Naive B cell (primary cell): ENCODE measurements at places on chromosomes 7 and 10.

DNA sequence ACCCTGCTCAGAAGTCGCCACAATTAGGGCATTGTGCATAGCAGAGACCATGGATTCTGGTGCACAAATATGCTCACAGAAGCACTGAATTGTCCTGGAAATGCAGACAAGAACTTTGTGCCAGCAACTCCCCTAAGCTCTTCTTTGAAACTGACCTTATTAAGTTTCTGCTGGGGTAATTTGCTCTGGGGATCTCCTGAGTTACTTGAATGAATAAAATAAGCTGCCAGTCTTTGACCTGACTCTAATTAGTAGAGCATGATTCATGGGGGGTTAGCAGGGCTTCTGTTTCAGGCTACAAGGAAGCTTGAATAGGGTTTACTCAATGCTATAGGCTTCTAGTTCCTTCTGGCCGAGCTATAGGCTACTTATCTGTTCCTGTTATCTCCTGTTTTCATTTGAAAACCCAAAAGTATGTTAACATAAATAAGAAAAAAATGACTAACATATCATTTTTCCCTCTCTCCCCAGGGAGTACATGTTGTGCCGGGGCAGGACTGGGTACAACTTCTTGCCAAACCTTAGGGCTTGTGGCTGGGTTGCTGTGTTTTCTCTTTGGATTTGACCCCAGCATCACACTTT is 169.0 kb upstream of the TMEM229A start:
- DNase-seq: no peak

- DNase-seq: no peak
Observed at GRCh38 chr10:122361046-122361445, 13.5 kb upstream of the PLEKHA1 start.

DNA sequence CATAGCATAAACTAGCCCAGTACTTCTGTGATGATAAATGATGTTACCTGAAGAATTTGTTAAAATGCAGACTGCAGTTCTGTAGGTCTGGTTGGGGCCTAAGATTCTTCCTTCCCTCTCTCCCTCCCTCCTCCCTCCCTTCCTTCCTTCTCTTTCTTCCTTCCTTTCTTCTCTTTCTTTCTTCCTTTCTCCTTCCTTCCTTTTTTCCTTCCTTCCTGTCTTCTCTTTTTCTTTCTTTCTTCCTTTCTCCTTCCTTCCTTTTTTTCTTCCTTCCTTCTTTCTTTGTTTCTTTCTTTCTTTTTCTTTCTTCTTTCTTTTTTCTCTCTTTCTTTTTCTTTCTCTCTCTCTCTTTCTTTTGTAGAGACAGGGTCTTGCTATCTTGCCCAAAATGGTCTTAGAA is 3.7 kb upstream of the SLC25A28 start:
- DNase-seq: no peak

DNA sequence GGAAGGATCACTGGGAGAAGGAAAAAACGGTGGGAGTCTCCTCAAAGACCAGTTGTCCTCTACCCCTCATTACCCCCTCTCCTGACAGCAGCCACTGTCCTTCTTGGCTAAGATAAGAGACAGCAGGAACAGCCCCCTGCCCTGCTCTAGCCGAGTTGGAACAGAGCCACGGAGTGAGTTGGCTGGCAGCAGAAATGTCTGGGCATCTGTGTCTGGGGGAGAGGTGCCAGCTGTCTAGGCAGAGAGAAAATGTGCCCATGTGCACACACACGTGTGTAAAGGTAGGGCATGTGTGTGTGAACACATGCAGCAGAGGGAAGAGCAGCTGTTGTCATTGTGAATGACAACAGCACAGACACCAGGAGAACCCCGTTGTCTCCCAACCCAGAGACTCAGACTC is 9.4 kb upstream of the HILPDA start:
- no peak for DNase-seq

- DNase-seq: no peak
Observed at GRCh38 chr10:69025370-69025896, 36.8 kb downstream of the KIFBP start.

- no peak for DNase-seq
Observed at GRCh38 chr10:122838880-122839279, 6.8 kb downstream of the CUZD1 start.

DNA sequence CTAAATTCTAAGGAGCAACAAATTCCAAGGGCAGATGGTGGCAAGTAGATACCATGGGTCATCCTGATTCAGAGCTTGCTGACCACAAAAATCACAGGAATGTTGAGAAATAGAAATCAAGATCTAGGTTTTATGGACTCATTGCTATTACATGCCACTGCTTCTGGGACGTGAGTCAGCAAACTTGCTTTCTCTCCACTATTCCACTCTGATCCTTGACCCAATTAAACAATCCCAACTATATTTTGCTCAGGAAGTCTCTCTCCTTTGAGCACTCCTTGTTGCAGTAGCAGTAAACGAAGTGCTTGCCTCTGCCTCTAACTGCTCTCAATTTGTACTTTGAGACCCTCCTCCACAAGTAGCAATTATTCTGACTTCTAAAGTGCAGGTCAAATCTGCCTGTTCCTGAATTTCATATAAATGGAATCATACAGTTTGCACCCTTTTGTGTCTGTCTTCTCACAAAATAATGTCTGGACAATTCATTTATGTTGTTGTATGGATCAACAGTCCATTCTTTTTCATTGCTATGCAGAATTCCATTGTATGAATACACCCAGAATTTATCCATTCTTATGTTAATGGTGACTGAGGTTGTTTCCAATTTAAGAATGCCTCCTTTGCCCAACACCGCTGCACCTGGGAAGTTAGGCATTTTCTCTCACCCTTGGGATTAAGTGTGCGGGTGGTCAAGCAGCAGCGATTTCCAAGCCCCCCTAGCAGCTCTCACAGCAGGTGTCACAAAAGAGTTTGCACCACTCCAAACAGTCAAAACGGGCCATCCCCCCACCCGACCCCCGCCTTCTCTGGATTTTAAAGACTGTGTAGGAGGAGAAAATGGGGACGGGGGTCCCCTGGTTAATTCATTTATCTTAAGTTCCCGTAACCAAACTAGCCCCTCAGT is 35.9 kb downstream of the ACSM6 start:
- no peak for DNase-seq

GRCh38 chr10:127027786-127028185 is 122.6 kb downstream of the DOCK1 start:
- DNase-seq: no peak

- no peak for DNase-seq
Observed at GRCh38 chr10:34824870-34825269, 9.8 kb upstream of the PARD3 start.

DNA sequence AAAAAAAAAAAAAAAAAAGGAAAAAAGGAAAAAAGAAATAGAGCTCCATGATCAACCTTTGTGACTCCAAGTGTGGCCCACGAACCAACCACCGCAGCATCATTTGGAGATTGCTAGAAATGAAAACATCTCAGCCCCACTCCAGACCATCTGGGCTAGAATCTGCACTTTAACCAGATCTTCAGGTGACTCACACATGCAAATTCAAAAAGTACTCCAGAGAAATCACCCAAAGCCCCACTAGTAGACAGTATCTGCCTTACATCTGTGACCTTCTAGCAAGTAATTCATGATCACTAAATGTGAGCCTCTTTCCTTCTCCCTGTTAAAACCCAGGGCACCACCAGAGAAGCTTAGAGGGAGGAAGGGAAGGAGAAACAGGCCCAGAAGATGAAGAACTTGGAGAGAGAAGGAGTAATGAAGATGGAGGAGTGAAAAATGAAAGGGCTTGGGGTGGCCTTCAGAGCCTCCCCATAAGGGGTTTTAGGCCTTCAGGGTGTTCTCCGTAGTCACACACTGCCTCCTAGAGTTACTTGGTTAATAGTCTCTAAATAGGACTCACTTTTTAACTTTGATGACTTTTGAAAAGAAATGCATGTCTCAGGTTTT is 94.0 kb downstream of the SLC37A3 start:
- DNase-seq: peak; percentile 63

DNA sequence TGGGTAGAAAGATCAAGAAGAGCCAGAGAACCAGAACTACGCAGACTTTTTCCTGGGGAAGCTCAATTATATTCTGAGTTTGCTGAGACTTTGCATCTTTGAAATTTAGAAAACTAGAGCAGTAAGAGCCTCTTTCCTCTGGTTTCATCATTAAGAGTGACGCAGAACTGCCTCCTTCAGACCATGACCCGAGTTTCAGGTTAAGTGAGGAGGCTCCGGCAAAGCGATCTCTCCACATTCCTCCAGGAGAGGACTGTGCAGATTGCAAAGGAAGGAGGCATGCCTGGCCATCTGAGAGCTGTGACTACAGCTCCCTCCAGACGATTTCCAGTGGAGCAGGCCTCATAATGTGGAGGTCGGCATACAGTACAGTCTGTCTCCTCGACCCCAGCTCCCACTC is 115.8 kb upstream of the LANCL2 start:
- no peak for DNase-seq

DNA sequence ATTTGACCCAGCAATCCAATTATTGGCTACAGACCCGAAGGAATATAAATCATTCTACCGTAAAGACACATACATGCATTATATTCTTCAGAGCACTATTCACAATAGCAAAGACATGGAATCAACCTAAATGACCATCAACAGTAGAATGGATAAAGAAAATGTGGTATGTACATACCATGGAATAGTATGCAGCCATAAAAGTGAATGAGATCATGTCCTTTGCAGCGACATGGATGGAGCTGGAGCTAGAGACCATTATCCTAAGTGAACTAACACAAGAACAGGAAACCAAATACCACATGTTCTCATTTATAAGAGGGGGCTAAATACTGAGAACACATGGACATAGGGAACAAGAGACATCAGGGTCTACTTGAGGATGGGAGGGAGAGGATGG is 44.0 kb downstream of the LMBR1 start:
- DNase-seq: no peak

GRCh38 chr10:70480239-70480861 is 1.8 kb downstream of the PALD1 start:
- peak; percentile 59 for DNase-seq
